ENCODE measurements at places on chromosomes 5 and 9.
A peak's percentile ranks its signal among the peaks of the same experiment; 100 is the strongest.

- no peak for DNase-seq
Measured at GRCh38 chr9:125325826-125326225, 64.2 kb downstream of the GAPVD1 start.

DNA sequence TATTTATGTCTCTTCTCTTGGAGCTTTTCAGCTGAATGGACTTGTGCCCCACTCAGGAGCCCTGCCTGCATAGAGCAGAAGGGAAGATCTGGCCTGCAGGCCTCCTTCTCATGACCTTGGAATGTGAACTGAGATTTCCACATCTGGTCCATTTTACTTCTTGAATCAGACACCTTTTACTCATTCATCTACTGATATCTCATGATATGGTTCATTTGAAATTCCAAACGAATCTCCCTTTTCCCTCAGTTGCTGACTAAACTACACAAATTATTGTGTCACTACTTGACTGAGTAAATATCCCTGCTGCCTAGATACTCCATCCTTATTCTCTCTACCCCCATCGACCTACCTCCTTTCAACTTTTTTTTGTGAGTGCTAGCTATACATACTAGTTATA, 138.7 kb downstream of the PLCXD3 start:
- DNase-seq, result peak; percentile 51

DNA sequence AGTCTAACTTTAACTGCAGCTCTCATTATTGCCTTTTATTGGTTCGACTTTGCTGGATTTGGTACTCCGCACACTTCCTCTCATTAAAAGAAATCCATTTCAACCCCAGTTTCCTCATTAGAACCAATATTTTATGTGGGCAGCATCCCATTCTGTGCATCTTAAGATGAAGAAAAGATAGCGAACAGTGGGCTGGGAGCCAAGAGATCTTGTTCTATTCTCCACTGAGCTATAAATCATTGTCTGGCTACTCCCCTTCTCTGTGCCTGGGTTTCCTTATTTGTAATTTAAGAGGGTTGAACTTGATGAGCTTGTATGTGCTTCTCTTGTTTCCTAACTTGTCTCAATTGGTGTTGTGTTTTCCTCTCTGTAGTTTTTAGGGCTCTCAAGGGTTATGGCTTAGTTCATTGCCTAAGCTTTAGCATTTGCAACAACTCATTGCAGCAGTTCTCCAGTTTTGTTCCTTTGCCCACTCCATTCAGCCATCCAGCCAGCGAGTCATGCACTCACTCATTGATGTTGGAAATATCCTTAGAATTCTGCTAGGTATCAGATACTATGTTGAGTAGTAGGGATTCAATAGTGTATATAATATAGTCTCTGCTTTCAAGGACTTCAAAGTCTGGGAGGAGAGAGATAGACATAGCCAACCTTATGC, 273.3 kb upstream of the TNC start:
- no peak for DNase-seq

GRCh38 chr5:78691084-78691960, 42.8 kb upstream of the LHFPL2 start:
- DNase-seq, result no peak

DNA sequence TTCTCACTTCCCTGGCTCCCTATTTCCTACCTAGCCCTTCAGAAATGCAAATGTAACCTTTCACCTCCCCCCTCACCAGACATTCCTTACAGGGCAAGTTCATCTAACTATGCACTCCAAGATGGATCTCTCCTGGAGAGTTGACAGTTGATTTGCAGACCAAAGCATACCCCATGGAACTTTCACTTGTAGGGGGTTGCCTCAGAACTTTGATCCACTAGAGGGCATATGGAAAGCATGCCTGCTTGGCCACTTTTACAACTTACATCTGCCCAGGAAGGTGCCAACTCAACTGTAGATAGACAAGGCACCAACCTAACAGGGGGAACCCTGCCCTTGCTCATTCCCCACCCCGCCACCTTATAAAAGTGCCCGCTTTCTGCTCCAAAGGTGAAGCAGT, 187.8 kb downstream of the NXNL2 start:
- DNase-seq, result no peak

GRCh38 chr9:21677834-21678233, 124.6 kb upstream of the MTAP start:
- DNase-seq, result no peak

DNA sequence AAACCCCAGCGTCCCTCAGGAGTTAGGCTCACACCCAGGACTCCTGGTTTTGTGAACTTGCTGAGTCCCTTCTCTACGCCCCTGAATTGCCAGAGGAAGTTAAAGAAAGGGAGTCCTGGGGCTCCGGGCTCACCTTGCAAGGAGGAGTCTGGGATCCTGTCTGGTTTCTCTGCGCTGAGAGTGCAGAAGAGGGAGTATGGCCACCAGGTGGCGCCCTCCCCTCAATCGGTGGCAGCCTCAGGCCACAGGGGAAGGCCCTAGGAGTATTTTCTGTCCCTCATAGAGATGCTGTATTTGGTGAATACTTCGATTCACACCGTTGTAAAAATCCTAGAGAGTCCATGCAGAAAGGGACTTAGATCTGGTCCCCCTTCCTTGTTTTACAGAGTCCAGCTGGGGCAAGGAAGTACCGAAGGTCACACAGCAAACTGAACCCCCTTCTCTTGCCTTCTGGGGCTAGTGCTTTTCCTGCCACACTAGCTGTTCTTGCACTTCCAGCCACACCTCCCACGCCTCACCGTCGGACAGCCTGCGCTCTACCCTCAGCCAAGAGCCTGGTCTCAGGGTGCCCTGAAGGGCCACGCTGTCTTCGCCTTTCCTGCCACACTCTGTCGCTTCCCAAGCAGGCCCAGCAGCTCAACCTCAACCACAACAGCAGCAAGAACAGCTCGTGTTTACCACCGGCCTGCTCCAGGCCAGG, 10.2 kb downstream of the HAND1 start:
- DNase-seq, result peak; percentile 89

DNA sequence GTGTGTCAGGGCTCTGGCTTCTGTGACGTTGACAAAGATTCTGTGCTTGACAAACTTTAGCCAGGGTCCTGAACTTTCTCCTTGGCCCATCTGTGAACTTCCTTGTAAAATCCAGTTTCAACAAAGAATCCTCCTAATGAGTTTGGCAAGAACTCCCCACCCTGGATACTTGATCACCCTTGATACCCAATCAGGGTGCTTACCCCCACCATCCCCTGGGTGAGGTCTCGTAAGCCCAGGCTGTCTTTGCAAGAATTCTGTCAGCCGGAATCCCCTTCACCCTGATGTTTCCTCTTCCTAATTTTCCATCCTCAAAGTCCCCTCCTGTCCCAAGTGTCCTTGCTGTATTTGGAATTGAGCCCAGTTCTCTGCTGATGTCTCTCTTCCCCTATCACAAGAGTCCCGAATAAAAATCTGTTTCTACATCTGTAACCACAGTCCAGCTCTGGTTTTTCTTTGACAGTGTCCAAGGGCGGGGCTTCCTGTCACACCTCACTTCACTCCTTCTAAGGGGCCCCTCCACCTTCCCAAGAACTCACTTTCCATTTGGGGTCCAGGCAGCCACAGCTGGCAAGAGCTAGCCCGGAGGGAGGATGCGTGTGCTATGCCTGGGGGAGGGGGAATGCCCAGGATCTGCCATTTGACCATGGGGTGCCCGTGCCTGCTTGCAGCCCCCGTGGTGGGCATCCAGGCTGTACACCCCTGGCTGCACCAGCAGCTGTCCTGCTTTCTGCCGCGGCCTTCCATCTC, 2.7 kb upstream of the CARD19 start:
- no peak for DNase-seq

DNA sequence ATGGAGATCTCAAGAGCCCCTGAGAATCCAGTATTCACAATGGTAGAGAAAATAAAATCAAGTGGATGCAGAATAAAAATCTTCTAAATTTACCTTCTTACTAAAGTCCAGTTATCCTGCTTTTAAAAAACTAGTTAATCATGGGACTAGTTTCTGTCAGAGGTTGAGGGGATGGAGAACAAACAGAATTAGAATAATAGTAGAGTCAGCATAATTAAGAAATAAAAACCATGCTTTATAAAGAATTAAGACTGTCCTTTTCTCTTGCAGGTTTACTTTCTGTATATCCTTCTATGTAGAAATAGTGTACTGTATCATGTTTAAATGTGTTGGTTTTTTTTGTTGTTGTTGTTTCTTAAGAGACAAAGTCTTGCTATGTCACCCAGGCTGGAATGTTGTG, 23.0 kb downstream of the ACOT12 start:
- no peak for DNase-seq

DNA sequence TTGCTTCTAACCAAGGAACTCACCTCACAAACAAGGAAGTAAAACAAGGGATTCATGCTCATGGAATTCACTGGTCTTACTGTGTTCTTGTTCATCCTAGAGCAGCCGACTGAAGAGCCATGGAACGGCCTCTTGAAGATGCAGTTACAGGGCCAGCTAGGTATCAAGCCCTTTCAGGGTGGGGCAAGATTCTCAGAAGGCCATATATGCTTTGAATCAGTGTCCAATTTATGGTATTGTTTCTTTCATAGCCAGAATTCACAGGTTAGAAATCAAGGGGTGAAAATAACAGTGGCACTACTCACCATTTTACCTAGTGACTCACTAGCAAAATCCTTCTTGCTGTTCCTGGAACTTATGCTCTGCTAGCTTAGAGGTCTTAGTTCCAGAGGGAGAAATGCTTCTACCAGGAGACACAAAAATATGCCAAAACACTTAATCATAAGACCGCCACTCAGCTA, 159.5 kb upstream of the CDH10 start:
- DNase-seq, result no peak

GRCh38 chr5:128673970-128674369, 135.9 kb upstream of the FBN2 start:
- DNase-seq, result no peak

GRCh38 chr5:172530406-172530805, 76.1 kb upstream of the SH3PXD2B start:
- DNase-seq, result no peak

- no peak for DNase-seq
Measured at GRCh38 chr9:23153058-23153457, 673.0 kb downstream of the ELAVL2 start.

- DNase-seq, result no peak
Measured at GRCh38 chr9:11933926-11934325, 759.3 kb upstream of the TYRP1 start.

GRCh38 chr5:93569300-93570160, 11.5 kb downstream of the NR2F1-AS1 start:
- DNase-seq, result no peak

DNA sequence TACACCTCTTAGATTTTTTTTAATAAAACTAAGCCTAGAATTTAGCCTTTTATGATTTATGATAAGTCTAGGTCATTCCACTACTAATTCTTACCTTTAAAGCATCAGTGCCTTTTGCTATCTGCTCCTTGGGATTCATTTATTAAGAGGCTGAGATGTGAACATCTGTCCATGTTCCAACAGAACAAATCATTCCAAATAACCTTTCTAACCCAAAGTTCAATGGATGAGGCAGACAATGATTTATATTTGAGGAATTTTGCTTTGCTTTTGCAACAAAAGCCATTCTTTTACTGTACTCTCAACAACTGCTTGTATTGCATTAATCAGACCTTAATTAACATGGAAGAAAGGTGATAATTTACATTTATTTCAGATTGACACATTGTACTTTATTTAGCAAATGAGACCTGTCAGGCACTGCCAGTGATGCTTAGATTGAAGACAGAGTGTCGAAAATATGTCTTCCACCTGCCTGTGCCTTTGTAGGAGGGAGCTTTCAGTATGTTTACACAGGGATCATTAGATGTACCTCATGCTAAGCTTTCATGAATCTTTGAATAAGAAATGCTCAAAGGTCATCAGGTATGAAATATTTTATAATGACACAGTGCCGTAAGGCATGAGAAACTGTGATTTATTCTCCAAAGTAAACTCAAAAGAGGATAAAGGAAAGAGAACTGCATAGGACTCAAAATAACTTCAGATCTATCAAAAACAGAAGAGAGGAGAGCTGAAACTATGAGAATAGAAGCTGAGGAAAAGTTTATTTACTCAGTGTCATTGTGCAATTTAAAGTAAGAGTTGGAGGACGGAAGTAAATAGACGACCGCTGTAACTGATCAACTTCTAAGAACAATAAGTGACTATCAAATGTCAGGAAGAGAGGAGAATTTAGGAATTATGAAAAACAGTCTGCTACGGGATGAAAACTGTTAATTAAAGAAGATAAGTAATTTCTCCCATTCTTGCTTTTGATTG, 36.7 kb upstream of the IZUMO3 start:
- DNase-seq, result no peak

DNA sequence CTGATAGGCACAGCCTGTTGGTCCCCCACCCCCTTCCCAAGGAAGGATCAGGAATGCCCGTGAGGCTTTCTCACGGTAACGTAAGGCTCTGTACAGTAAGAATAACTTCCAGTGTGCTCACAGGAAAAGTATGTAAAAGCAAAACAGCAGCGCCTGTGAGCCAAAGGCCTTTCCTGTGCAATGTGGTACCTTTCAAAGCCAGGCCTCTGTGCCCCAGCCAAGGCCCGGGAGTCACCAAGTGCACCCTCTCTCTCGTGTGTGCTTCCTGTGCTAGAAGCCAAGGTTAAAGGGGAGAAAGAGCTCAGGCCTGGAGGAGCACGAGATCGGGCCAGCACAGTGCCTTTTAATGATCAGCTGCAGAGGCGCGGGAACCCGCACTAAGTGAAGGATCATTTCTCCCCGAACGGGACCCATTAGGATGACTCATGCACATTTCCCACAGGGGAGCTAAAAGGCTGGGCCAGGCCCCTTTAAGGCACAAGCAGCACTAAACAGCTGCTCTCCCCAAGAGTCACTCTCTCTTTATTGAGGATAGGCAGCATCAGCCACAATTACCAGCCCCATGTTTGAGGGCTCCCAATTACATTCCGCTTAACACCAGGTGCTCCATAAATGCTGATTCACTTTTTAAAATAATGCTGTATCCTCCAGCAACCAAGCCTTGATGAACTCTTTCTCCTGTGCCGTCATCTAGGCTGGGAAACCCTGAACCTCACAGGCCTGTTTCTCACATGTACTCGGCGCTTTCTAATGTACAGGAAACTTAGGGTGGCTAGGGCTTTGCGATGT, 42.8 kb downstream of the SHB start:
- DNase-seq, result peak; percentile 80

GRCh38 chr9:18707489-18708205, 233.7 kb downstream of the ADAMTSL1 start:
- DNase-seq, result no peak

- DNase-seq, result no peak
Measured at GRCh38 chr9:4097515-4097914, 202.4 kb downstream of the GLIS3 start.

GRCh38 chr5:15008476-15008875, 136.9 kb upstream of the ANKH start:
- peak; percentile 90 for DNase-seq

DNA sequence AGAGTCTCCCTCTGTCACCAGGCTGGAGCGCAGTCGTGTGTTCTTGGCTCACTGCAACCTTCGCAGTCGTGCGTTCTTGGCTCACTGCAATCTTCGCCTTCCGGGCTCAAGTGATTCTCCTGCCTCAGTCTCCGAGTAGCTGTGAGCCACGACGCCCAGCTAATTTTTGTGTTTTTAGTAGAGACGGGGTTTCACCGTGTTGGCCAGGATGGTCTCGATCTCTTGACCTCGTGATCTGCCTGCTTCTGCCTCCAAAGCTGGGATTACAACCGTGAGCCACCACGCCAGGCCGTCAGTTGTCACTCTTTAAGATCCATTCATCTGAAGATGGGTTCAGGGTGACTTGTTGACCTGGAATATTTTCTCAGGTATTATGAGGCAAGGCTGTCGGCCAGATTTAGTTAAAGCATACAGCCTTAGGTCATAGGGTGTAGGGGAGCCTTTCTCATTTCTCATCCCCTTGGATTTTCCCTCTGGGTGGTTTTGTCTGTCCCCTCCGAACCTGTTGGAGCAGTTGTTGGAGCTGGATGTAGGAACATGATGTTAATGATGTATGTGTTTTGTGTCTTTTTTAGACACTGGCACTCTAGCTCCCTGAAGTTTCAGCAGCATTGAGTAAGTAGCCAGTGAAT, 1.6 kb downstream of the SLC22A5 start:
- no peak for DNase-seq

Measured in AG08396 (cell line).